ENCODE measurements at places on chromosomes 5 and 9.

DNA sequence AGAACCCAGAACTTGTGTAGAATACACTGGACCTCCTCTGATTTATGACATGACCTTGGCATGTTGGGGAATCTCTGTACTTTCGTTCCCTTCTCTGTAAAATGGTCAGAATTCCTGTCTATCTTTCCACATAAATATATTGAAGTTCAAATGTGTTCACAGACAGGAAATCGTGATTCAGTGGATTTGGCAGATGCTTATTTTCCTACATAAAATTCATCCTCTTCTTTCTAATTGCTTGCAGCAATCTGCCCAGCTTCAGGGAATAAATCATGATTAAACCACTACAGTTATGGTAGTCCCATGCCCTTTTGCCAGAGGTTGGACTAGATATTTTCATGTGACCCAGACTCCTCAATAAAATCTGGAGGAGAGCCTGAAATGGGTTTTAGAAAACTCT lies 52.1 kb upstream of the ARL15 start:
- no peak for DNase-seq

GRCh38 chr9:107635101-107635802 lies 145.7 kb upstream of the KLF4 start:
- no peak for DNase-seq

DNA sequence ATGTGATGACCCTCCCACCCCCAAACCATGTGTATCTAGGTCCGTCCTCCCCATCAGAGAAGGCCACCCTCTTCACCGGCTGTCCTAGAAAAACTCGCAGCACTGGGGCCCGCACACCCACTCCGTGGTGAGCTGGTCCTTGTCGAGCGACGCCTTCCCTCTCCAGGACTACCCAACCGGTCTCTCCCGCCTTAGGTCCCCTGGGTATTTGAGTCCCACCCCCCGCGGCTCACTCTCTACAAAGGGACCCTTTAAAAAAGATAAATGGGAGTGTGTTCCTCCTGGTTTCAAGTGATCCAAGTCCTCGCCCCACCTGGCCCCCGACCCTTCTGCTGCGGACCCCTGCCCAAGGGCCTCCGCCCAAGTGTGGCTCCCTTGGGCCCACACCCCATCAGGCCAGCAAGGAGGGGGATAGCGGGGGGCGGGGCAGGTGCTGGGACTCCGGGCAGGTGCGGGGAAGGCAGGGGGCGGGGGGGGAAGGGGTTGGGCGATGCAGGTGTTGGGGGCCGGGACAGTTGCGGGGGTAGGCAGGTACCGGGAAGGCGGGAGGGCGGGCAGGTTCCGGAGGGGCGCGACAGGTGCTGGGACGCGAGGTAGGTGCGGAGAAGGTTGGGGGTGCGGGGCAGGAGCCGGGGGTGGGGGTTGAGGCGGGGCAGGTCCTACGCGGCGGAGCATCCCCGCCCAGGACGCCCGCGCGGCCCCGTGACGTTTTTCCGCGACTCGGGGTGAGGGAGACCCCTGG lies 970 bp upstream of the ARRDC1 start:
- DNase-seq, result no peak

DNA sequence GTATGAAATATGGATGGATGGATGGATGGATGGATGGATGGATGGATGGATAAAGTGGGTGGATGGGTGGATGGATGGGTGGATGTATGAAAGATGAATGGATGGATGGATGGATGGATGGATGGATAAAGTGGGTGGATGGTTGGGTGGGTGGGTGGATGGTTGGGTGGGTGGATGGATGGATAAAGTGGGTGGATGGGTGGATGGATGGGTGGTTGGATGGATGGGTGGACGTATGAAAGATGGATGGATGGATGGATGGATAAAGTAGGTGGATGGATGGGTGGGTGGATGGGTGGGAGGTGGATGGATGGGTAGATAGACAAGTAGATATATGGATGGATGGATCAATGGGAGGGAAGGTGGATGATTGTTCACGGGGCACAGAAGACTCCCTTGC lies 19.0 kb downstream of the UNC5A start:
- DNase-seq, result no peak

GRCh38 chr9:93697352-93698139 lies 121.2 kb downstream of the PHF2 start:
- DNase-seq, result no peak

DNA sequence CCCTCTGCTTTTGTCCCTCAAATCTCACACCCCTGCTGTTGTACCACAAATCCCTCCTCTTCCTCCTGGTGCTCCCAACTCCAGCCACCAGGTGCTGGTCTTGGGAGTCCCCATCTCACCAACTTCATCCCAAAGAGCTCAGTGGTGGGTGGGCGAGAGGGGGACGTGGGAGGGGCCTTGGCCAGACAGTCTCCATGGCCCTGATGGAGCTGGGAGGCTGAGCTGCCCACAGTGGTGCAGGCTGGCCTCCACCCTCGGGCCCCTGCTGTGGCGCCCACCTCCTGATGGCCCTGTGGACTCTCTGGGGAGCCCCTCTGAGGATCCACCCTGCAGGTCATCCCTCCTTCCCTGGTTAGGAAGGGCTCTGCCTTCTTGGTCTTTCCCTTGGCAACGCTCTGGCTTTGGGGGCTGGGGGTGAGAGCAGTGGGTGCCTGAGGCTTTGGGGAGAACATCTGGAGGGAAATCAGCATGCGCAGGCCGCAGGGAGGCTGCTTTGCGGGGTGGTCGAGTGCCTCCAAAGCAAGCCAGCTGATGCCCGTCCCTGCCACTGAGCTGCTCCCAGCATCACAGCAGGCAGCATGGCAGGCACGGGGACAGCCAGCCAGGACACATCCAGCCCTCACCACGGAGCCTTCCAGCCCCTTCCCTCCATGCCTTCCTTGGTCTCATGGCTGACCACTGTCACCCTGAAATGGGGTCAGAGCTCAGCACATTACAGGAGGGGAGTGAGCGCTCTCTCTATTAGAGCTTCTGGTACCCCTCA lies 7.6 kb upstream of the FAM163B start:
- no peak for DNase-seq

DNA sequence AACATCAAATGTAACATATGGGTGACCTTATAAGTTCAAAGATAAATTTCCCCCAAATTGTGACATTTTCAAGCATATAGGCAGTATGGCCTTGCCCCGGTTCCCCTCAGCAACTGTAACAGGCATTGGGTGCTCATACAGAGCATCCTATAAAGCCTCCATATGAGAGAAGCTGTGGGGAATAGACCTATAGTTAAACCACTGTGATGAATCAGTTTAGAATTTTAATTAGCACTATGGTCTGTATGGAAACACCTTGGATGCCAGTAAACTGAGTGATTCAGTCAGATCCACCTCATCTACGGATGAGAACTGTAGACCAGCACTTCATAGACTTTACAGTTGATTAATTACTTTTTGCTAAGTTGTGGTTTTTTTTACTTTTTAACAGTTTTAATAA lies 79.4 kb downstream of the ERCC6L2 start:
- DNase-seq, result no peak

- no peak for DNase-seq
These were observed 77.3 kb upstream of the RPS23 start for GRCh38 chr5:82355496-82355895.

DNA sequence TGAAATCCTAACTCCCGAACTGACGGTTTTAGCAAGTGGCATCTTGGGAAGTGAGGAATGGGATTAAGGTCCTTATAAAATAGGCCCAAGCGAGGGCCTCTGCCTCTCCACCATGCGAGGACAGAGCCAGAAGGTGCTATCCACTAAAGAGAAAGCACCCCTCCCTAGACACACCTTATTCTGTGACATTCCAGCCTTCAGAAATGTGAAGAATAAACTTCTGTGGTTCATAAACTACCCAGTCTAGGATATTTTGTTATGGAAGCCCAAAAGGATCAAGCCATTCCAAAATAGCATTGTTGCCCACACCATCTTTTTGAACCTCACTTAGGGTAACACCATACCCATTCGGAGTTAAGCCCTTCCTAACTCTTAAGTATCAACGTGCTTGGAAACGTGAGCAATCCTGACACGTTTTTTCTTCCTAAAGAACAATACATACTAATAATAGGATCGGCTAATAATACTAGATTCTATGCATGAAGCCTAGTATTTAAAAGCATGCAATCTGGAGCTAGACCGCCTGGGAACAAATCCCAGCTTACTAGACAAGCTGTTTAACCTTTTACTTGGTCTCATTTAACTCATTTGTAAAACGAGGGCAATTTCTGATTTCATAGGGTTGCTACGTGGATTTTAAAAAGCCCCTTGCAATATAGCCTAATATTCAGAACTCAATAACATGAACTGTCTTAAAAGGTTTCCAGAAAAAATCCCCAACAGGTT lies 1.1 kb upstream of the SMC2 start:
- DNase-seq, result no peak

DNA sequence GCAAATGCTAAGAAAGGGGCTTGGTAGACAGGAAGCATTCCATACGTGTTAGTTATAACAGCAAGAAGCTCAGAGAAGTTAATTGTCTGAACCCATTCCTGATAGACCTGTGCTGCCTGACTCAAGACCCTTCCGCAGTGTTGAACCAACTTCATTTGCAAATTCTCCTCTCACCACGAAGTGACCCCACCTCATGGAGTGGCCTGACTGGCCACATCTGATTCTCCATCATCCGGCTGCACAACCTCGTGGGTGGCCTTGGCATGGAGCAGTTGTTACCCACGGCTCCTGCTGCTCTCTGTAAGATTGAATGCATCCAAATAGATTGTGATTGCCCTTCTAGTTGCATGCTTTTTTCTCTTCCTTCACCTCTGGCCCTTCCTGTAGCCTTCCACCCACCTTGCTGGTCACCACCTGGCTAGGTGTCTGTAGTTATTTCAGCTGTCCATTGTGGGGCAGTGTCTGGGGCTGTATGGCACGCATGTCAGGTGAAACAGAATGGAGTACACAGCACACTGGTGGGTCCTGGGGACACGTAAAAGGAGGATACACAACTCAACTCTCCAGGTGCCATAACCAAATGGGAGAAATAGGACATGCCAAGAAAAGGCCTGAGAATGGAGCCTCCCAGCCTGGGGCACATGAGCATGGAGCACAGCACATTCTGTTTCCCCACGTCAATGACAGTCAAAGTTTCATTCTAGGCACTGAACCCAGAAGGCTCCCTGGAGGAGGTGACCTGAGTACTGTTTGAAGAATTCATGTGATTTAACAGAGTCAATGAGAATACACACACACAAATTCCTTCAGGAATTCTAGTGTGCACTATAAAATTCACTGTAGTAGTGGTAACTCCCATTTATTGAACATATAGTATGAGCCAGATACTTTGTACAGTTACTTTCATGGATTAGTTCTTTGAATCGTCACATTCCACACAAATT lies 70.5 kb upstream of the PTCH1 start:
- no peak for DNase-seq

DNA sequence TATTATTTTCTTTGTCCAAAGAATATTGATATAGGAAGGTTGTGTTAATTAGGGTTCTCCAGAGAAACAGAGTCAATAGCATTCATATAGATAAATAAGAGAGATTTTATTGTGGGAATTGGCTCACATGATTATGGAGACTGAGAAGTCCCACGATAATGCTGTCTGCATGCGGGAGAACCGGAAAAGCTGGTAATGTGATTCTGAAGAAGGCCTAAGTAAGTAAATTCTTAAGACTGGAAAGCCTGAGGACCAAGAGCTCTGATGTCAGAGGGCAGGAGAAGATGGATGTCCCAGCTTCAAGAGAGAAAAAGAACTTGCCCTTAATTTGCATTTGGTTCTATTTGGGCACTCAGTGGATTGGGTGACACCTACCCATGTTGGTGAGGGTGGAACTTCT lies 307.4 kb upstream of the C9orf72 start:
- DNase-seq, result no peak

DNA sequence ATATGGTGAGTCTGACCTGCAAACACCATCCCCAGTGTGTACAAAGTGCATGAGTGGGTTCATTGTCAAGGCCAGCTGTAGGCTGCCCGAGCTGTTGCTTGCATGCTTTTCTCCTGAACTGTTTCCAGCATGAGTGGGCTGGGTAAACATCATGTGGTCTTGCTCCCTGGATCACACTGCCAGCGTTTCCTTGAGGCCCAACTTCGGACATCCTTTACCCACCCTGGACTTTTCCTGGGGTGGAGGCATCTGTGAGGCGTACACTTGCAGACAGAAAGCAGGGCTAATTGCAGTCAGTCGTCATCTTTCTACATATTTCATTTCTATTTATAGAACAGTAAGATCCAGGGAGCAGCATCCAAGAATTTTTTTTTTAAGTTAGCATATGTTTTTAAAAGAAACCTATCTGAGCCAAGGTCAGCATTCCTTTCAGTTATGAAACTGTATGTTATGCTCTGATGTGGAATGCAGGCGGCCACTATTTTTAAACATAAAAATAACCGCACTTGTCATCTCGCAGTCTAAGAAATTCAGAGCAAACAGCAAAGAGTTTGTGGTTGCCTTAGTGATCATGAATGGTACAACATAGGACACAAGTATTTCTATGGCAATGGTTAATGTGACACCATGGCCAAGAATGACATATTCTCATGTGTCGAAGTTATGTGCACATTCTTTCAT lies 106.5 kb upstream of the DMRT1 start:
- DNase-seq, result no peak

- DNase-seq, result no peak
These were observed 253.7 kb downstream of the ICE1 start for GRCh38 chr5:5676218-5676617.

DNA sequence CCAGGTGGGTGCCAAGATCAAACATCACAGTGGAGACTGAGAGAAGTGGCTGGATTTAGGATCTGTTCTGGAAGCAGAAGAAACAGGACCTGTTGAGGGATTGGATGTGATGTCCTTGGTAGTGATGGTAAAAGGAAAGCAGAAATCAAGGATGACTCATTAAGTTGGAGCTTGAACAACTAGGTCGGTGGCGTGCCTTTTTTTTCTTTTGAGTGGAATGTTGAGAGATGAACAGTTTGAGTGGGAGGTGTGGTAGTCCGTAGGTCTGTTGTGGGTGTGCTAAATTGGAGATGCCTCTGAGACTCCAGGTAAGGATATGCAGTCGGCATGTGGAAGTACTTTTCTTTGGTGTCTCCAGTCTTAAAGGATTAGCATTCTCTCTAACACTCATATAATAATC lies 92.1 kb upstream of the IL12B start:
- no peak for DNase-seq

GRCh38 chr9:93902051-93902779 lies 52.9 kb downstream of the BARX1 start:
- no peak for DNase-seq

All from epithelial cell of prostate (primary cell).